Osteoblast (primary cell): ENCODE measurements at places on chromosomes 7 and 10. TPM values are rescaled to one million over a fixed set of nuclear protein-coding genes. Genes with fewer than 3 reads are reported as not detected.

KCNIP2 gene
- 0.88 and 1.4 TPM in 2 replicates for total RNA-seq

H2BK1 gene
- total RNA-seq, result not detected in 2 replicates

LEP gene
- under 0.01 and 0.36 TPM in 2 replicates for total RNA-seq

VWC2 gene
- not detected in 2 replicates for total RNA-seq

ZNF3 gene
- total RNA-seq, result 30.4 and 33.9 TPM in 2 replicates

TUBAL3 gene
- not detected in 2 replicates for total RNA-seq

MOSPD3 gene
- total RNA-seq, result 5.1 and 7.1 TPM in 2 replicates

MOGAT3 gene
- total RNA-seq, result not detected in 2 replicates

GRID2IP gene
- under 0.01 TPM in 1 of 2 replicates, not detected in the other for total RNA-seq

ENTPD1 gene
- 7.6 and 10.6 TPM in 2 replicates for total RNA-seq

ASZ1 gene
- total RNA-seq, result not detected in 2 replicates

SH2B2 gene
- total RNA-seq, result 2.1 and 2.2 TPM in 2 replicates

DNA sequence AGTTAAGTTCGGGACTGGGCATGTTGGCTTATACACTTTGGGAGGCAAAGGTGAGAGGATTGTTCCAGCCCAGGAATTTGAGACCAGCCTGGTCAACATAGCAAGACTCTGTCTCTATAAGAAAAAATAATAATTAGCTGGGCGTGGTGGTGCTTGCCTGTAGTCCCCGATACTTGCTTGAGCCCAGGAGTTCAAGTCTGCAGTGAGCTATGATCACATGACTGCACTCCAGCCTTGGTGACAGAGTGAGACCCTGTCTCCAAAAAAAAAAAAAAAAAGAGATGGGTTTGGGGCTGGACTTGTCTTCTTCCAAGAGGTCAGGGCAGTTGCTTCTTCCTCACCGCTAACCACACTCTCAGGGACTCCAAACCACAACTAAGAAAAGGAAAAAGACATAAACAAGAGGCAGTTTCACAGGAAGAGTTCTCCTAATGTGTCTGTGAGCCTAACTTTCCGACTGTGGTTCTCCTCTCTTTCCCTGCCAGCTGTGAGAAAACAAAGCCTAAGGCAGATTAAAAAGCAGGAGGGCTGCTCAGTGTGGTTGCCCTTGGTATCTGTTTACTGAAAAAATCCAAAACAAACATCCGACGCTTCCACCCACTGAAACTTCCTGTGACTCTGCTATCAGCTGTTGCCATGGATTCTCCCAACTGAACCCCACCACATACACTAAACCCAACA is 2.4 kb upstream of the SERPINE1 start:
- DNase-seq, result peak; percentile 21

GRCh38 chr10:7410301-7410861 is 453 bp downstream of the SFMBT2 start:
- DNase-seq, result peak; percentile 75

- peak; percentile 48 for DNase-seq
These were observed 1.7 kb downstream of the CACNA2D1 start for GRCh38 chr7:82441669-82442478.

DNA sequence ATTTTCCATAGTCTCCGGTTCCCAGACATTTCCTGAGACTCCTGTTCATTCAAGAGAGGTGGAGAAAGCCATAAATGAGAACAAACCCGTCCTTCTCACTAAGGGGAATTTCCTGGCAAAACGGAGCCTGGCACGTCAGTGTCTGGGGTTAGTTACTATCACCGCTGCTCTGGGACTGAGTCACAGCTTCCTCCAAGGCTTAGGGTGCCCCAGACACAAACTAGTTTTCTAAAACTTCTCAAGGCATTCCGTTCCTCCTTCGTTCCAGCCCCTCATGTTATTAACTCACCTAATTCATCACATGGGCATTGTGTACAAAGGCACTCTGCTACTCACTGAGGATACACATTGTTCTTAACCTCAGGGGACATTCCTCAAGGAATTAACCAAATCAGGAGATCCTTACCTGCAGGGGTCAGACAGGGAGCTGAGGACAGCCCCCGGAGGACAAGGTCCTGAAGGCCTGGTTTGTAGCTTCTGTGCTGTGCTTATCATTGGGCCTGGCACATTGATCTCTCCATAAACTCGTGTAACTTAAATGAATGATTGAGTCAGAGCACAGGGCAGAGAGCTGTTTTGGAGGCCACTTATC is 103.0 kb upstream of the KLF6 start:
- peak; percentile 86 for DNase-seq

GRCh38 chr10:113028456-113029440 is 78.7 kb downstream of the TCF7L2 start:
- DNase-seq, result no peak

DNA sequence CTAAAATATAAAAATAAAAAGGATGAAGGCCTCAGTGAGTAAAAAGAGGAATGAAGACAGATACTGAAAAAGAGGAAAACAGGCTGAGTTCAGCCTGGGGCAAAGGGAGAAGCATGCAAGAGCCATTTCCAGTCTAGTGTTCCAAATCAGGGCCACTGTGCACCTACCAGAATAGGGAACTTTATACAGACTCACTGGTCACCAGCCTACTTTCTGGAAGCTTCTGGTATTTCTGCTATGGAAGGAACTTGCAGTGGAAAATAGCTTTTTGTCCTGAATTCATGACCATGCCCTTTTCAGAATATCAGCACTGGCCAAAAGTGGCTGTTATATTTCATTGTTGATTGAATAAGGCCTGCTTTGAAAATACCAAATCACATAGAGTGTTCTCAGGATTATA is 28.8 kb downstream of the ABRAXAS2 start:
- no peak for DNase-seq

DNA sequence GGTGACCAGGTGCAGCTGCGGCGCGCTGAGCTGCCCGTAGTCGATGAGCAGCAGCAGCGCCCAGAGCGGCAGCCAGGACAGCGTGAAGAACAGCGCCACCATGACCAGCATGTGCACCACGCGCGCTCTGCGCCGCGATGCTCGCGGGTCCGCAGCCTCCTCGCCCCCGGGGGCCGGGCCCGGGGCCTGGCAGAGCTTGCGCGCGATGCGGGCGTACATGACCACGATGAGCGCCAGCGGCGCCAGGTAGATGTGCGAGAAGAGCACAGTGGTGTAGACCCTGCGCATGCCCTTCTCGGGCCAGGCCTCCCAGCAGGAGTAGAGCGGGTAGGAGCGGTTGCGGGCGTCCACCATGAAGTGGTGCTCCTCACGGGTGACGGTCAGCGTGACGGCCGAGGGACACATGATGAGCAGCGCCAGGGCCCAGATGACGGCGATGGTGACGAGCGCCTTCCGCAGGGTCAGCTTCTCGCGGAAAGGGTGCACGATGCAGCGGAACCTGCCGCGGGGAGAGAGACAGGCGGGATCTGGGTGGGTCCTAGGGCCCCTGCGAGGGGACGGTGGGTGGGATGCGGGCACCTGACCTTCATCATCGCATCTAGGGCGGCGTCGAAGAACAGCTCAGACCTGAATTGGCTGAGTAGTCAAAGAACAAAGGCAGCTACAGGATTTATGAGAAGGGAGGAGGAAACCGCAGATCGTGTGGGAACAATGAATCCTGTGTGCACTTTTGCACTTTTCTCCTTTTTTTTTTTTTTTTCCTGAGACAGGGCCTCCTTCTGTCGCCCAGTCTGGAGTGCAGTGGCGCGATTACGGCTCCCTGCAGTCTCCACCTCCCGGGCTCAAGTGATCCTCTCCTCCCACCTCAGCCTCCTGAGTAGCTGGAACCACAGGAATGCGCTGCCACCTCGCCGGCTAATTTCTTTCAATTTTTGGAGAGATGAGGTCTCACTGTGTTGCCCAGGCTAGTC is 22.4 kb upstream of the PPA1 start:
- no peak for DNase-seq

GRCh38 chr7:34104115-34104514 is 198.8 kb downstream of the BMPER start:
- no peak for DNase-seq

GRCh38 chr10:114767101-114767985 is 54.2 kb upstream of the FHIP2A start:
- DNase-seq, result peak; percentile 95

GRCh38 chr10:115046686-115047236 is 46.4 kb upstream of the ATRNL1 start:
- no peak for DNase-seq

DNA sequence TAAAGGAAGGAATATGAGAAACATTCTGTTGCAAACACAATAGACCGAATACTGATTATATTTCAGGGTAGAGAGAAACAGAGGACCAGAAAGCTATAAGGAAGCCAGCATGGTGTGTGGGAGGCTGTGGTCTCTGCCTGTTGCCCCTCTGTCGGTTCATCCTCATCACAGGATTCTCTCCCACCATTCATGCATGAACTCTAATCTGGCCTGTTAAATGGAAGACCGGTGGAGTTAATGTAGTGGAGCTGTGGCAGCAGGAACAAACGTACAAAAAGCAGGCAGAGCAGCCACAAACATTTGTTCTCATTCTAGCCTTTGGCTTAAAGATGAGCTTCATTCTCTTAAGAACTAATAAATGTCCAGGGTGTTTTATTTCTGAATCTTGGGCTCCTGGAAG is 902.4 kb downstream of the LRMDA start:
- DNase-seq, result no peak

GRCh38 chr7:32500922-32501341 is 5.6 kb downstream of the AVL9 start:
- no peak for DNase-seq

- DNase-seq, result no peak
These were observed 137.9 kb downstream of the GLI3 start for GRCh38 chr7:42099066-42099465.

GRCh38 chr7:151796091-151796870 is 80.6 kb downstream of the PRKAG2 start:
- peak; percentile 80 for DNase-seq

DNA sequence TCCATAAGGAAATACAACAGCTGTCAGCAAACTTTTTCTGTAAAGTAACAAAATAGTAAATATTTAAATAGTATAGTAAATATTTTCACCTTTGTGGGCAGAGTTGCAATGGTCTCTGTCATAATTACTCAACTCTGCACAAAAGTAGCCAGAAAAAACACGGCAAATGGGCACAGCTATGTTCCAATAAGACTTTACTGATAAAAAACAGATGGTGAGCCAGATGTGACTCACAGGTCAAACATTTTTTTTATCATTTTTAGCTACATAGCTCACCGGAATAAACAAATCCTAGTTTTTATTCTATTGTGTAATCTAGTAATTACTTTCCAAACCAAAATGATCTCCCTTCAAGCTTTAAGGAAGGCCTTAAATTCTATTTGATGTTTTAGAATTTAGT is 55.3 kb downstream of the NCAPG2 start:
- DNase-seq, result peak; percentile 81

- DNase-seq, result no peak
These were observed 7.9 kb downstream of the PRSS58 start for GRCh38 chr7:142249918-142250317.

- no peak for DNase-seq
These were observed 83.7 kb downstream of the DGKB start for GRCh38 chr7:14818871-14819270.

DNA sequence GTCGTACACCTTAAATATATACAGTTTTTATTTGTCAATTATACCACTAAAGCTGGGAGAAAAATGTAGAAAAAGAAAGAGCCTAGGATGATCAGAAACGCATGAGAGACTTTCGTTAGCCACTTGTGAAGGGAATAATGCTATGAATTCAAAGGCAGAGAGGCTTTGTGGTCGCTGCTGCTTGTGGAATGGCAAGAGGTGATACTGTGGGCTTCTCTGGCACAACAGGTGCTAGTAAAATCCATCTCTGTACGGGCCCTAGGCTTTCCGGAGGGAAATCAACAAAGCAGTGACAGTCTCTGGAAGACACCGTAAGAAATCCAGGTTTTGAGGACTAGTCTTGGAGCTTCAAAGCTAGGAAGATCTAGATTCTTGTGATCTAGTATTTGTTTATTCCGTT is 52.6 kb downstream of the LRRC72 start:
- DNase-seq, result no peak

- DNase-seq, result peak; percentile 72
These were observed 35.7 kb upstream of the MTPAP start for GRCh38 chr10:30384701-30385201.

GRCh38 chr7:151351027-151351426 is 9.4 kb downstream of the NUB1 start:
- DNase-seq, result no peak

DNA sequence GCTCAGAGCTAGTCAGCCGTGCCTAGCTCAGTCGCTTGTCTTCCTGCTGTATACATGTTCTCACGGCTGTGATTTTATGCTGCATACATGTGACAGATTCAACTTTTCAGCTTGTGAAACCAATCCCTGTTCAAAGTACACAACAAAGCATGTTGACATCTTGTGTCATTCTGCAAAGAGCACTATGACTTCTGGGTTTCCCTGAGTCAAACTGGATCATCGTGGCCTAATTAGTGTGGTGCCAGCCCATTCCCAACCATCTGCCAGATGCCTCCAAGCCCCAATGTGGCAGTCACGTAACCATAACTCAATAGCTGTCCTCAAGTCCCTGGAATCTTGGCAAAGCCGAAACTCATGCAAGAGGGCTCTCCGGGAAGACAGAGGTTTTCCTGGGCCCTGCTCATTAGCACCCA is 144.8 kb downstream of the MYOF start:
- DNase-seq, result no peak

- no peak for DNase-seq
These were observed 254.0 kb downstream of the USP6NL start for GRCh38 chr10:11357439-11357838.

GRCh38 chr10:34260904-34261303 is 554.2 kb downstream of the PARD3 start:
- DNase-seq, result no peak

DNA sequence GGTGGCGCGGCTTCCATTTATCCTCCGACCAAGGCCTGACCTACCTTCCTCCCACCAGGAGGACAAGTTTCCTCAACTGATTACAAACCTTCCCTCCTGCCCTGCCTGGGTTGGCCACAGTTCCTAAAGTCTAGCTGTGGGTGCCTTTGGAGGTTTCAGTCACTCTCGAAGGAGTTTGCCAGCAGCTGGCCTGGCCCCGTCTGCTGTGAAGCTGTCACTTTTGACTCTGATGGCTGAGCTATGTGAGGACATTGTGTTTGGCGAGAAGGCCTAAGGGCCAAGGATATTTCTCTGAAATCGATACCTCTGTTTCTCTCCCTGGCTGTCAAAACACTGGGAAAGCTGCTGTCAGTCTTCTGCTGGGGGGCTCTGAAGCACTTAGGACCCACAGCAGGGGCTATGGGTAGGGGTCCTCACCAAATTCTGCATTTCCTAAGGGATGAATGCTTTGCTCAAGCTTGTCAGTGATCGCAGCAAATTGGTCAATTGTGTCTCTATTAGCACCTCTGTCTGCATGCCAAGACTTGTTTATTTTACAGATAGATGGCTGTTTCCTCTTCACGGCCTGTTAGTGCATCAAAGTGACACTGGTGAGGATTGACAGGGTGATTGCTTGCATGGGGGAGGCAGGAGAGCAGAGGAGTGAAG is 31.9 kb upstream of the SAMD8 start:
- no peak for DNase-seq

DNA sequence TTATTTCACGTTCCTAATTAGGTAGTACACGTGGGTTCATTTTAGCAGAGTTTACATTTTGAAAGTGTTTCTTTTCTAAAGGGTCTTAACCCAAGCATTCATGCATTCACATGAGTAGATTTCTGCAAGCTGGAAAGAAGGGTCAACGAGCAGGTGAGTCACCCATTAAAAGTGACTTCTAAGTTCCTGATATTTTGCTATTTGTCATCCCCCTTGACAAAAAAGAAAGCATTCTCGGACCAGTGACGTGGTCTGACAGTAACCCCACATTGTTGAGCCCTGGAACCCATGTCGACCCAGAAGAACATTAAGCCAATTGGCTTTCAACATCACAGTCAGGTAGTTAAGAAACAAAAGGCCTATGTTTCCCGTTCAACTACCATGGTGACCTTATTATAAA is 49.6 kb downstream of the ABCB5 start:
- DNase-seq, result no peak

- peak; percentile 77 for DNase-seq
These were observed 378 bp downstream of the PIK3AP1 start for GRCh38 chr10:96719850-96720421.
